Retinal pigment epithelial cell (primary cell): ENCODE measurements at places on chromosomes 2 and 18.
A peak's percentile ranks its signal among the peaks of the same experiment; 100 is the strongest.

GRCh38 chr2:45190481-45190942, 181.3 kb upstream of the SIX2 start:
- no peak for DNase-seq

- no peak for DNase-seq
These were observed at the start of gene CLASP1 for GRCh38 chr2:121649149-121649595. CLASP1 (minus strand) TSS chr2:121649462; CDS start chr2:121605895, 43,567 bp downstream.

DNA sequence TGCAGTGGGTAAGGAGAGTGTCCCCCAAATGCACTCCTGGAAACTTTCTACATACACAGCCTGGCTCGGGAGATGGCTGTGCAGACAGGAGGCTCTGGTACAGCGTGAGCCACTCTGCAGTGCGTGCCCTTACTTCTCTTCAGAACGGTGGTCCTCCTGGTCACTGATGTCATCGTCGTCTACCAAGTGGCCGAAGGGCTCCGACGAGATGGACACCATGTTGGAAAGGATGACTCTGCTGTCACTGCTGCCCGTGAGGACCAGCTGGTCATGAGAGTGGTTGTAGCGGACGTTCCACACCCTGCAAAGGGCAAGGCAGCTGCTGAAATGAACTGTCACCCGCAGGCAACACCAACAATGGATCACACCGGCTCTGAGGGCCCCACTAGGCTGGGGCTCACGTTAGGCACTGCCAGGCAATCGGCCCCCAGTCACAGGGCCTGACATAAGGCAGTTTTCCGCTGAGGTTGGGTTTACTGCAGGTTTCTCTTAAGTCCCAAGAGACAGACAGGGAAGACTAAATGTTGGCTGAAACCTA, 185.3 kb downstream of the EIPR1 start:
- no peak for DNase-seq

DNA sequence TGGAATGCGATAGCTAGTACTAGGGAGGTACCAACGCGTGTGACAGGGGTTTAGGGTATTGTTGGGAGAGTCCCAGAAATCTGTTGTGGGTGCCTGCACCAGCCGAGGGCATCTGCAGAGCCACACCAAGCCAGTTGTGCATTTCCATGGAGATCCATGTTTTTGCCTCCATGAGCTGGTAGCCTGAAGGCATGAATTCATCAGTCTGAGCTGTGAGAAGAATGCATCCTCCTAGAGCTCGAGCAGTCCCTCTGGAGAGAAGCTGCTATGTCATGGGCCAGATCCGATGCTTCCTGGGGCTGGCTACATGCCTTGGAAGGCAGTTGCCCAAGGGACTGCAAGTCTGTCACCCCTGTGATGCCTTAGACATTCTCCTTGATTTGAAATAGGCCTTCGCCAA, 57.9 kb downstream of the LIPG start:
- no peak for DNase-seq

DNA sequence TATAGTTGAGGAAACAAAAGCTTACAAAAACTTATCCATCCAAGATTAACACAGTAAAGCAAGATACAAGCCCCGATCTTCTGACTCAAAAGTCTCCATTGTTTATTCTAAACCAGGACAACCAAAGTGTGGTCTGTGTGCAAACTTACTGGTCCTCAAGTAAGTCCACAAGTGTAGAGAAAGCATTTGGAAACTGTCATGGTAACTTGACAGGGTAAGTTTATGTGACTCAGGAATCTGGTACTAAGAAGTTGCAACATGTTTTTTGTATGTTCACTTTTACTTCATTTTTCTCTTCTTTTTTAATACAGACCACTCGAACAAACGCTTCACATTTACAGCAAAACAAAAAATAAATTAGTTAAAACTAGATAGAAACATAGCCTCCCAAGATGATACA, 9.4 kb downstream of the MBD2 start:
- no peak for DNase-seq

- no peak for DNase-seq
These were observed 37.6 kb upstream of the MGAT4A start for GRCh38 chr2:98768384-98769113.

- no peak for DNase-seq
These were observed 14.7 kb downstream of the VSNL1 start for GRCh38 chr2:17555150-17555549.

- no peak for DNase-seq
These were observed 12.2 kb upstream of the ORC2 start for GRCh38 chr2:200975672-200976071.

GRCh38 chr2:178761759-178762371, 45.4 kb downstream of the TTN start:
- peak; percentile 10 for DNase-seq
